Midbrain (tissue), 1 donor: ENCODE measurements at places on chromosomes 12 and 14.

GRCh38 chr14:43132441-43132840, 1374.6 kb downstream of the FSCB start:
- no peak for DNase-seq

DNA sequence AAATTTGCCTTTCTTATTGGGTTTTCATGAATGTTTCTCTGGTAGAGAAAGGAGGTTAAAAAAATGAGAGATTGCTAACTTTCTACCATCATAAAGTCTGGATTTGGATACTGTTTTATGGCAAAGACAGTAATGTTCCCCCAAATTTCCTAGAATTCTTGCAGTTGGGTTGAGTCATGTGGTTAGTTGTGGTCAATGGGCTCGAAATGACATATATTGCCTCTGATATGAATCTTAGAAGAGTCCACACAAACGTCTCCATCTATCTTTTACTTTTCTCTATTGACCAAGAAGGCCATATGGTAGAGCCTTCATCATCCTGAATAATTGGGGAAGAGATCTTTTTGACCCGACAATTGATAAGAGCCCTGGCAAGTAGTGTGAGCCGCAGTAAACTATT, 119.5 kb upstream of the PMCH start:
- DNase-seq, result no peak

- DNase-seq, result no peak
Observed at GRCh38 chr12:93242154-93242972, 135.4 kb upstream of the NUDT4 start.

- no peak for DNase-seq
Observed at GRCh38 chr14:94591871-94592270, 10.6 kb downstream of the SERPINA5 start.

DNA sequence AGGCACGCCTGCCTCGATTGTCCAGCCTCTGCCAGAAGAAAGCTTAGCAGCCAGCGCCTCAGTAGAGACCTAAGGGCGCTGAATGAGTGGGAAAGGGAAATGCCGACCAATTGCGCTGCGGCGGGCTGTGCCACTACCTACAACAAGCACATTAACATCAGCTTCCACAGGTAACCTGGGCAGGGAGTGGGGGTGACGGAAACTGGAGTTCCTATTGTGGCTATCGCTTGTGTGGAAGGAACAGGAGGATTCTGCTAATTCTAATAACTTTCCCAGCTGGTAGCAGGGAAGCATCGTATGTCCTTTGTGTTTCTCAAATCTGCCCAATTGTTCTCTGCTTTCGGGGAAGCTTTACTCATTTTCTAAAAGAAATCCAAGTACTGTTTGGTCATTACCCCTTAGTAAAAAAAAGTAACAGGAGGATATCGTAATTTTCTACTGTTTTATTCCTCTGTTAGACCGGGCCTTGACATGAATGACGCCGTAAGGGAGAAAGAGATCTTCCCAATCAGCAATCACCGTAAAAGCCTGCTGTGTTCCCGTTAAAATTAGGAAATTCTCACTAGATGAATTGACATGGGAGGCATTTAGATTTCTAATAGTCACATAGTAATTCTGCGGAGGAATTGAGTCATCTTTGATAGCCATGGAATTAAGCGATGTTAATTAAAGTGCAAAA, 449 bp downstream of the THAP2 start:
- DNase-seq, result peak; percentile 59

- DNase-seq, result no peak
Observed at GRCh38 chr12:75374971-75375370, 15.9 kb upstream of the GLIPR1L2 start.

GRCh38 chr14:55864890-55865655, 253.1 kb upstream of the PELI2 start:
- DNase-seq, result no peak

DNA sequence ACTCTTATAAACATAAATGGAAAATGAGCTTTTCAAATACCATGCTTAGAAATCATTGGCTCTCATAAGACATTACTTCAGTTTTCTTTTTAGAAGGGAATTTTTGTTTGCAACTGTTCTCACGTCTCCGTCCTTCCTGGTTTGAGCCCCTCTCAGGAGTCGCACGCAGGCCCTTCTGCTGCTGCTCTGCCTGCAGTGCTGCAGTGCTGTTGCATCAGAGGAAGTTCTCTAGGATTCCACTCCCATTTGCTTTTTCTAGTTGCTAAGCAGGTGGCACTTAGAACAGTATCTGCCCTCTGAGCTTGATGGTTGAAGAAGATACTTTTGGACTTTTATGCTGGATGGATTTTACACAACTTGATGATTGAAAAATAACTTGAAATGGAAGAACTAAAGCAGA, 70.8 kb downstream of the SCN8A start:
- DNase-seq, result no peak

GRCh38 chr14:86766469-86766868, 1226.5 kb downstream of the GALC start:
- DNase-seq, result no peak

DNA sequence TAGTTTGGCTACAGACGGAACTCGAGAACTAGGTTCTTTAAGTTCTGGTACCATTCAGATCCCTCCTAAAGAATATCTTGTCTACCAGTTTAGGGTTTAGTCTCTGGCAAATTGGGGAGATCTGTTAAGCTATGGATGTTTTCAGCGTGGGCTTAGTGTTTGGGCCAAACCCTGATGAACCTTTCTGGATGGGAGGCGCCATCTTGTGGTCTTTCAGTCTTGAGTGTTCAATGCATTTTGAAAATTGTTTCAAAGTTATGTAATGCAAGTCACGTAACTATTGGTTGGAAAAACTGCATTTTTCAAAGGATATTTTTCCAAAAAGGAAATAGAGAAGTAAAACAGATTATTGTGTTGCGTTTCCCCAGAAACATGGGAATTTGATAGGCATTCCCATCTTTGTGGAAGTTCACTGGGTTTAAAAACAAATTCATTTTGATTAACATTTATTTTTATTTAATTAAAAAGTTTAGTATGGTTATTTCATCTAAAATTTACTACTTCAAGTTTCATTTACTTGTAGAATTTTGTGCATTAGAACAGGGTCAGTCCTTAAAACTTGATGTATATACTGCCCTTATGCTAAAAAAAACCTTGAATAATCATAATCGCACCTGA, 169.0 kb downstream of the PRIMA1 start:
- peak; percentile 29 for DNase-seq

- DNase-seq, result peak; percentile 33
Observed at GRCh38 chr12:6553051-6553868, 2.6 kb downstream of the IFFO1 start.

DNA sequence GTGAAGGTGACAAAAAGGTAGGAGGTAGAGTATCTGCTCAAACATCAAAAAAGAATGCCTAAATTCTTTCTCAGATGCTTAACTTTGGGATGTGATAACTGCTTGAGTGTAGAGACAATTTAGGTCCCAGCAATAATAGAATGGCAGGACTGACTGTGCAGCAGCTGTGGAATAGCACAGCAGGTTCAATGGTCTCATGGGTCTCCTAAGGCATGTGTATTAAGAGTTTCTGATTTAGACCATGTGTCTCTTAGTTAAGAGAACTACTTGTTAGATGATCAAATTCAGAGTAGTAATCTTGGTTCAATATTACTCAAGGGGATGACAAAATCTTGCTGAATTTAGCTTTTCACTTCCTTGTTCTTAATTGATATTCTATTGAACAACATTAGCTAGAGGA, 72.0 kb downstream of the ALX1 start:
- no peak for DNase-seq

GRCh38 chr12:13918897-13919296, 62.5 kb downstream of the GRIN2B start:
- DNase-seq, result no peak

GRCh38 chr12:59173695-59174094, 253.4 kb upstream of the LRIG3 start:
- peak; percentile 2 for DNase-seq

- DNase-seq, result peak; percentile 84
Observed at GRCh38 chr12:50074936-50075807, 10.0 kb upstream of the SMARCD1 start.

GRCh38 chr14:75236467-75236866, 42.2 kb upstream of the FOS start:
- DNase-seq, result no peak

DNA sequence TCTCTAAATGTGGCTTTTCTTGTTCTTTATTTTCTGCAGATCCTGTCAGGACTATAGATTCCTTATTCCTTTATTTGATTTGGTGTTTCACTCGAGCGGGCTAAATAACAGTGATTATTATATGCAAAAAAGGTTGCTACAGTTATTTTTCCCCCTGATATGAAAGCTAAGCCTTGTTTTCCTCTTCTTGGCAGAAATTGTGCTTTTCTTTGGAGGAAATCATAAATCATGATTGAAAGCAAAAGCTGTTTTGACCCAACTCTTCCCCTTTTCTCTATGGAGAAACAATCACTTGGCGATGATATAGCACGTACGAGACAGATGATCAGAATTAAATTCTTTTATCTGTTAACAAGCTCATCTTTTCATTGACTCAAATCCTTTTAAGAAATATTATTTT, 31.4 kb downstream of the PPFIBP1 start:
- no peak for DNase-seq

DNA sequence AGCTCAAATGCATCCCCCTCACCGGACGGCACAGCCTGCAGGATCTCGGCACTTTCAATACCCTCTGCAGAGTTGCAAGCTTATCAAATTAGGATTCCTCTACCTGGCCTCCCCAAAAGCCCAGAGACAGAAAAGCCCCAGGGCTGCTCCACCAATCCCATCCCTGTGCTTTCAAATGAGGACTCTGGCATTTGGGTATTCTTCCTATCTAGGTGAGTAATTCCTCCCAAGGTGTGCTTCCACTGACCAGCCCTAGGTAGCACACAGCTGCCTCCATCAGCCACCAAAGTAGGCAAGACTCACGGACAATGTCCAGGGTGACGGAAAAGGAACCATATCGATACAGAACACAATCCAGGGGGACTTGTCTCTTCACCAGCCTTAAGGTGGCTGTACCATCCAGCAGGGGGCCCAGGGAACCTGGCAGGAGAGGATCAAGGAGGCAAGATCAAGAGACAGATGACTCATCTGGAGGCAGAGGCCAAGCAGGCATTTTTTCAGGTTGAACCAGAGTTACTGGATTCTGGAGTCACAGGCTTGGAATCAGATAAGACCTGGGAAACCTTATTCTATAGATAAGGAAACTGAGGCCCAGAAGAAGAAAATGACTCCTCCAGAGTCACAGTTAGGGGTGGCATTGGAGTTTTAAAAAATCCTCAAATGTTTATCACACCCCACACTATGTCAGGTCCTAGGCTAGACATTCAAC, 9.9 kb downstream of the PMEL start:
- no peak for DNase-seq

- no peak for DNase-seq
Observed at GRCh38 chr14:64369201-64369600, 19.0 kb upstream of the MTHFD1 start.

DNA sequence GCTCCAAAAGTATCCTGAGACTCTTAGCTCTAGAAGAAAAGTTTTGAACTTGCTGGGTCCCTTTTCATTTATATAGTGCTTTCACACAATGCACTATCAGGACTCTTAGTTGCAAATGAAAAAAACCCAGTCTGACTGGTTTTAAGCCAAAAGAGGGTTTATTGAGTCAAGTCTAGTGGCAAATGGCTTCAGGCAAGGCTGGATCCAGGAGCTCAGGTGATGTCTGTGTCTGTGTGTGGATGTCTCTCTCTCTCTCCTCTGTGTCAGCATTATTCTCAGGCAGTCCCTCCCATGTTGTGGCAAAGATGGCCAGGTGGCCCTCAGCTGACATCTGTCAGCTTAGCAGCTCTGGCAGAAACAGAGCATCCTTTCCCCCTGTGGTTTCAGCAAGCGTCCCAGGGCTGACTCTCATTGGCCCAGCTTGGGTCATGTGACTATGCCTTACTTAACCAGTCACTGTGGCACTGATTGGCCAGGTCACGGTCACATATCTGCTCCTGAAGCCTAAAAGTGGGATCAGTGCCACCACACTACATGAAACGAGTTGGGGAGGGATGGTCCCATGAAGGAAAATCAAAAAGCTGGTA, 6.2 kb downstream of the TMEM120B start:
- DNase-seq, result no peak

- no peak for DNase-seq
Observed at GRCh38 chr12:62627181-62627580, 160.6 kb downstream of the MON2 start.

GRCh38 chr12:113081873-113082272, 25.3 kb downstream of the DTX1 start:
- DNase-seq, result no peak

GRCh38 chr12:32158525-32158924, 51.9 kb downstream of the BICD1 start:
- no peak for DNase-seq

GRCh38 chr12:100395811-100396210, 38.9 kb downstream of the SLC17A8 start:
- DNase-seq, result no peak

DNA sequence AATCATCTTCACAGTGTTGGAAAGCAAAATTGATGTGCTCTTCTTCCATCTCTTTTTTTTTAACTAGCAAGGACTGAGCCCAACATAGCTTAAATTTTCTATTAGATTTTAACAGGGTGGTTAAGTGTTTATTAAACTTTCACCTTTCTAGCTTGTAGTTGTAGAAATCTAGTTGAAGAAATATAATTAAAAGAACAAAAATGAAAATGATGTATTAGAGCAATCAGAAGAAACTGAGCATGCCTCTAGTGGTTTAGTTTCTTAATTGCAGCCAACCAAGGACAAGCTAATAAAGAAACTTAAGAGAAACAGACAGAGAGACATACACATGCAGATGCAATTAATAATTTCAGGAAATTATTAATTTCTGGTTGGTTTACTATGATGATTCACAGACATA, 673.0 kb upstream of the LMO3 start:
- no peak for DNase-seq

DNA sequence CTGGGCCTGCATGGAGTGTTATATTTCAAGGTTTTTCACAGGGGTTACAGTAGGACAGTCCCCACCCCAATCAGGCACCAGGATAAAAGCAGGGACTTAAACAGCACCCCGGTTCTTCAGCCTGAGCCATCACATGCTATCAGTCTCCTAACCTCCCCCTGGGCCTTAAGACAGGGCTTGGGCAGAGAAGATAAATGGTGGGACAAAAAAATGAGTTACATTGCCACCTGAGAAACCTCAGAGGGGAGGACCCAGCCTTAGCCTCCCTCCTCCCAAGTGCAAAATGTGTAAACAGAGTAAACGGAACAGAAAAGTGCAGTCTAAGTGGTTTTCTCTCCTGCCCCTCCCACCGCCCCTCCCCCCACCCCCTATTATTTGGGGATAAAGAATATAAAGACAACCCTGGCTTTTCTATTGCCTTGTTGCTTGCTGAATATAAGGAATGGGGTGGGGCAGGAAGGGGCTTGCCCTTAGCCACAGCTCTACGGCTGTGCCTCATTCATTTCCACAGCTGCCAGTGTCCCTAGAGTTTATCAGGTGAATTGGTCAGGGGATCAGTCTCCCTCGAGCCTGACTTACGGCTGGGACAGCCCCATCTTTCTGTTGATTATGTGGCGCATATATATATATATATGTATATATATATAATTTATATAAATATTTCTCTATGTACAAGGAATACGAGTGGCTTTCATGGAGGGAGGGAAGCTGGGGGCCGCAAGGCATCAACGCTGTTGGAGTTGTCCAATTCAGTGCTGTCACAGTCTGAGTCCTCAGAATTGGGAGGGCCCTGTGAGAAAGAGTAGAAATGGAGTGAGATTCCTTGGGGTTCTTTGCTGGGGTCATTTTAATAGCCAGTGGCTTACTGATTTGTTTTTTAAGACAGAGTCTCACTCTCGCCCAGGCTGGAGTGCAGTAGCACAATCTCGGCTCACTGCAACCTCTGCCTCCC, 18.5 kb downstream of the MAP3K12 start:
- DNase-seq, result no peak
